ENCODE measurements at places on chromosomes 2 and 18.

GRCh38 chr18:111306-112014, 46.9 kb upstream of the USP14 start:
- peak; percentile 62 for DNase-seq

DNA sequence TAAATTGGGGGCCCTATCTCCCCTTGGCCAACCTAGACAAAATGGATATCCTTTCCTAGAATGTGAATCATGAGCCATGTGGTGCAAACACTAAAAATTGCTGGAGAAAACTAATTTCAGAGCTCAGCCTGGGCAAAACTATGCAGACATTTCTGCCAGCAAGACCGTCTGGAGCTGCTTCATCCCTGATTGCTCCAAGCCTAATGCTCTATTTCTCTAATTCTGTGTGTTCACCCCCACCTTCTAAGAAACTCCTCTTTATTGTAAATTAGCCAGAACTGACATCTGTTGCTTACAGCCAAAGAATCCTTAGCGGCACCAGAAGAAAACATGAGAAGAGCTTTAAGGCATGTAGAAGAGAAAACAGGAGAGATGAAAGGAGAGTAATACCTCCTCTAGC, 337.7 kb upstream of the CHAC2 start:
- DNase-seq = no peak

DNA sequence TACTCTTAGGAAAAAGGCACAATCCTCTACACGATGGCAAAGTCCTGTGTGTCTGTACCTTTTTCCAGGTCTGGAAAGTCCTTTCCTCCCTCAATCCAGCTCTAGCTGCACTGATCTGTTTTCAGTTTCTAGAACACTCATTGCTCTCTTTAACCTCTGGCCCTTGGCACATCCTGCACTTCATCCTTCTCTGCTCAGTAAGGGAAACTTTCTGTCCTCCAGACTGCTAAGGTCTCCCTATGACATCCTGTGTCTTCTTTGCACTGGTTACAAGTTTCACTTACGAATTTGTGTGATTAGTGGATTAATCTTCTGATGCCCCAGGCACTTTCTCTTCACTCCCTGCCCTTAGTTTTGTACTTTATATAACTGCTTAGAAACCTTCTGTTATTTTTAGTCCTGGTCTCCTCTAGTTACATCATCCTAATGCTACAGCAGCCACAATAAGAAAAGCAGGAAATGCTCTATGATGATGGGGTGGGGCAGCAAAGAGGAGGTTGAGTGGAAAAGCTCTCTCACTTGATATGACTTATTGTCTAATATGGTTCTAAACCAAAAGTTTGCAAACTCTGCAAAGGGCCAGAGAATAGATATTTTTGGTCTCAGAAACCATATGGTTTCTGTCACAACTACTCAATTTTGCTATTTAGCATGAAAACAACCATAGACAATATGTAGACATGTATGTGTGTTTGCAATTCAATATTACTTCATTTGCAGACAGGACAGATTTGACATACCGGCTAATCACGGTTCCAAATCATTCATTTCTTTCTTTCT, 568.2 kb downstream of the THSD7B start:
- DNase-seq = peak; percentile 14

DNA sequence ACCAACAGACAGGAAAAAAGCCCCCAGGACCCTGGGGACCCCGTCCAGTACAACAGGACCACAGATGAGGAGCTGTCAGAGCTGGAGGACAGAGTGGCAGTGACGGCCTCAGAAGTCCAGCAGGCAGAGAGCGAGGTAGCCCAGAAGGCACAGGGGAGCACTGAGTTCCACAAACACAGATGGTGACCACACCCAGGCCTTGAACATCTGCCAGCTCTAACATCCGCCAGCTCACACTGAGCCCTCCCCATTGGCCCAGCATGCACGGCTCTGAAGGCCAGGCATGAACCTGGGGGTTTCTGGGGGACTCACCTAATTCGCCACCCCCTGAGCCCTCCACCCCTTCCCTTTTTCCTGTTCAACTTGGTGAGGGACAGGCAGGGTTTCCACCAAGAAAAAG, 25.6 kb upstream of the PRLH start:
- DNase-seq = peak; percentile 50

DNA sequence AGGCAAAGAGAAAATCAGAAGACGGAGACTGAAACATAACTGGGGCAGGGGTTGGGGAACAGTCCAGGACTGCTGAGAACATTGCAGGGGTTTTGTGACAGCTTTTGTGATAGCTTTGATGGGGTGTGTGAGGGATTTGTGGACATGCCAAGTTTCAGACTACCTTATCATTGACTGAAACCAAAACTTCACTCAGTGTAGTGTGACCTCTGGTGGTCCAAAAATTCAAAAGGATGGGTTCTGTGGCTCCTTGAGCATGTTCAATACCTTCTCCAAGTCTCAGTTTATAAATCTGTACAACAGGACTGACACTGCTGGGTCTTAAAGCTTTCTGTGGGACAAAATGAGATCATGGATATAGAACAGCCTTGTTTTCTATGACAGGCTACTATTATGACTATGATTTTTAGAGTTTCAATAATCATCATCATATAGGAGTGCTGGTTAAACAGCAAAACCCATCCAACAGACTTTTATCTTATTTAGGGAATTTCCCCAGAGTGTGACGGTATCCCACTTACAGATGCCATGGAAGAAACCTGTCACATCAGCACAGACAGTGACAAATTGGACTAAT, 259.2 kb upstream of the SLC14A2 start:
- DNase-seq = no peak

- DNase-seq = peak; percentile 61
These were observed at the start of gene SNTG2 for GRCh38 chr2:950080-950966. TSS of gene SNTG2 (plus strand) at chr2:950849. CDS start at chr2:950997, 148 bp downstream.

GRCh38 chr2:43051338-43051737, 175.1 kb downstream of the ZFP36L2 start:
- peak; percentile 89 for DNase-seq

- DNase-seq = peak; percentile 53
These were observed 76.7 kb downstream of the RND3 start for GRCh38 chr2:150410809-150411208.

DNA sequence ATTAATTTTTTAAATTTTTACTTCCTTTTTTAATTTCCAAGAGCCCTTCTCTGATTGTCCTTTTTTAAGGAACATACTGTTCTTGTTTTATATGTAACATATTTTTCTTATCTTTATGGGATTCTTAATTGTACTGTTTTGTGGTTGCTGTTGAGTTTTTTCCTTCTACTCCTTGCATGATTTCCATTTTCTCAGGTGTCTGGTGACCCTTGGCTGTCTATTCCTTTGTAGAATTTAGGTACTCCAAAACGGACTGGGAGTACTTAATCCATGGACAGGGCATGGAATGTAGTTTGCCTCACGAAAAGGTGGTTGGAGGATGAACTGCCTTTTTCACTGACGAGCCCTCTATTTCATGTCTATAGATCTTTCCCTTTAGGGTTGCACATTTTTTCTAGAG, 26.6 kb downstream of the TWSG1 start:
- DNase-seq = no peak

- DNase-seq = no peak
These were observed 162.7 kb downstream of the EIPR1 start for GRCh38 chr2:3214806-3215404.

- DNase-seq = no peak
These were observed 126.8 kb downstream of the CDH20 start for GRCh38 chr18:61459896-61460648.

DNA sequence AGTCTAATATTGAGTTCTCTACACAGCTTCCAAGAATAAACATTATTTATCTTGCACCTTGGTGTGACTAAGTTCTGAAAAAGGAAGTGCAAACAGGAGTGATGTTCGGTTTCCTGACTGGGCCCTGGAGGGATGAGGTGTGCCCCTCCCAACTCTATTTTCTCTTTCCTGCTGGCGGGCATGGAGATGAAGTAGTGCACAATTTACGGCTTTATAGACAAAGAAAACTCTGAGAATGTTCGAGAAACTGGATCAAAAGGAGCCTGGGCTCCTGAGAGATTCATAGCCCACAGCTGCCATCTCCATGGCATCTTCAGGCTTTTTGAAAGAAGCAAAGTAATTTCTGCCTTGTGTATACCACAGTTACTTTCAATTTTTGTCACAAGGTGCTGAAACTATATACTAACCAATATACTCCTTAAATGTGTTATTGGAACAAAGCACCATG, 22.3 kb downstream of the LRATD1 start:
- no peak for DNase-seq

GRCh38 chr18:57352761-57353136, 392 bp downstream of the ST8SIA3 start:
- no peak for DNase-seq

DNA sequence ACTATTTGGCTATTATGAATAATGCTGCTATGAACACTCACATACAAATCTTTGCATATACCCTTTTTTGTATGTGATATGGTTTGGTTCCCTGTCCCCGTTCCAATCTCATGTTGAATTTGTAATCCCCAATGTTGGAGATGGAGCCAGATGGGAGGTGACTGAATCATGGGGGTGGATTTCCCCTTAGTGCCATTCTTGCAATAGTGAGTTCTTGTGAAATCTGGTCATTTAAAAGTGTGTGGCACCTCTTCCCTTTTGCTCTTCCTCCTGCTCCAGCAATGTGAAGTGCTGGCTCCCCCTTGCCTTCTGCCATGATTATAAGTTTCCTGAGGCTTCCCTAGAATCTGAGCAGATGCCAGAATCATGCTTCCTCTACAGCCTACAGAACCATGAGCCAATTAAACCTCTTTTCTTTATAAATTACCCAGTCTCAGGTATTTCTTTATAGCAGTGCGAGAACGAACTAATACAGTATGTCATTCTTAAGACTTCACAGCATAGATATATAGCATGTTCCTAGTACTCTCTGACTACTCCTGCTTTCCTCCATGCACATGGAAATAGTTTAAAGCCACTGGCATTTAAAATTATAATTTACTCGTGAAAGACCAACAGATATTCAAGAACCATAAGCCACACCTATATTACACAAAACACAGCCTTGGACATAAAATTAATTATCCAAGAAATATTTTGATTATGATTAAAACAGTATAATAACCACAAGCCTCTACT, 75.2 kb downstream of the COBLL1 start:
- DNase-seq = no peak

DNA sequence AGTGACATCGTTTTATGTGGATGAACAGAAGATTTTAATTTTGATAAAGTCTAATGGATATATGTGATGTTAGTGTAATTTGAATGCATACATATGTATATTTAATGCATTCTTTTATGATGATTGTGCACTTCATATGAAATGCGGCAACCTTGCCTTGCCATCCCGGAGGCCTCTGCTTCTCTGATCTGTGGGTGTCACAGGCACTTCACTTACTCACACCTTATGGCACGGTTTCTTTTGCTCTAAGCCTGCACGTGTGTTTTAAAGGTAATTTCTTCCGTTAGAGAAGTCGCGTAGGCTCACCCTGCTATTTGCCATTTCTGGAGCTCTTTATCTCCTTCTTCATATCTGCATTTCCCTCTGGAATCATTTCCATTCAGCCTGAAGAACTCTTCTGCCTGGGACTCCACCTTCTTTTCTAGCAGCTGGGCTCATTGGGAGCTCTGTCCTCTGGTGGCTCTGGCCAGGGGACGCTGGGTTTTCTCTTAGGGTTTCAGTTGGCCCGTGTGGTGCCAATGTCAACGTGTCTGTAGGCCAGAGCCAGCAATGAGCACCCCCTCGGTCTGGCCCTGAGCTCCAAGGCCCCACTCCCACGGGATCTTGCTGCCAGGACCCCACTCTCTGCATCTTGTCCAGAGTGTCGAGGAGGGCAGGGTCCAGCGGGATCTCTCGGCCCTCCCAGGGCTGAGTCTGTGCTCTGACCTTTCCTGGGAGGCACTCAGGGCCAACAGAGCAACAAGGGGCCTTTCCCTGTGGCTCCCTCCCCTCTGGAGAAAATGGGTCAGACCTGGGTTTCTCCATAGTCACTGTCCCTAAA, 97.3 kb downstream of the RTP5 start:
- DNase-seq = no peak

DNA sequence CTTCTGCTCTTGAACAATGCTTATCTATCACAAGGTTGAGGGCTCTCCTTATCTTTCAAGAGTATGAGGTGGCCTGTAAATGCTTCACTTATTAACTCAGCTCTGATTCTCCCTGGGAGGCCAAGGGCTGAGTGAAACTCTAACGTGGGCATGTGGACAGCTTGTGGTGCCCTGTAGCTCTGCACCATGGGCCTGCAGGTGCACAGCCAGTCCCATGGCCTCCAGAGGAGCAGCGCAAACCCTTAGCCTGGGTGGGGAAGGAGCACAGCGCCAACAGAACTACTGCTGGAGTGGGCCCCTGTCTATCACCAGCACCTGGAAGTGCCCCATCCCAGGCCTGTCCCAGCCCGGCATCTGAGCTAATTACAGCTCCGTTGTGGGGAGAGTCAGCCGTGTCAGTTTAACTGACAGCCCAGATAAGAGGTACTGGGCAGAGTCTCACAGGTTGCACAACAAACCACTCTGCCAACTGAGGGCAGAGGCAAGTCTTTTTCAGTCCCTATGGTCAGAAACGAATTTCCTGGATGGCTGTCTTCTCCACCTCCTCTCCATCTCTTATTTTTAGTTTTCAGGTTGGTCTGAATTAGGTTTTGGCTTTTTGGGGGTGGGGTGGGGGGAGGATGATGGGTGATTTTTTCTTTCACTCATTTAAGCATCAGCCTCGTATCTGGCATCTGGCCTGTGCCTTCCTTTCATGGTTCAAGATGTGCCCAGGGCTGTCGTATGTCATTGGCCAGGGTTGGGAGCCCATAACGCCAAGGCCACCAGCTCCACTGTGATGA, 219.5 kb downstream of the BCL2 start:
- DNase-seq = no peak

GRCh38 chr2:201964631-201965206, 68.9 kb upstream of the FZD7 start:
- DNase-seq = no peak

DNA sequence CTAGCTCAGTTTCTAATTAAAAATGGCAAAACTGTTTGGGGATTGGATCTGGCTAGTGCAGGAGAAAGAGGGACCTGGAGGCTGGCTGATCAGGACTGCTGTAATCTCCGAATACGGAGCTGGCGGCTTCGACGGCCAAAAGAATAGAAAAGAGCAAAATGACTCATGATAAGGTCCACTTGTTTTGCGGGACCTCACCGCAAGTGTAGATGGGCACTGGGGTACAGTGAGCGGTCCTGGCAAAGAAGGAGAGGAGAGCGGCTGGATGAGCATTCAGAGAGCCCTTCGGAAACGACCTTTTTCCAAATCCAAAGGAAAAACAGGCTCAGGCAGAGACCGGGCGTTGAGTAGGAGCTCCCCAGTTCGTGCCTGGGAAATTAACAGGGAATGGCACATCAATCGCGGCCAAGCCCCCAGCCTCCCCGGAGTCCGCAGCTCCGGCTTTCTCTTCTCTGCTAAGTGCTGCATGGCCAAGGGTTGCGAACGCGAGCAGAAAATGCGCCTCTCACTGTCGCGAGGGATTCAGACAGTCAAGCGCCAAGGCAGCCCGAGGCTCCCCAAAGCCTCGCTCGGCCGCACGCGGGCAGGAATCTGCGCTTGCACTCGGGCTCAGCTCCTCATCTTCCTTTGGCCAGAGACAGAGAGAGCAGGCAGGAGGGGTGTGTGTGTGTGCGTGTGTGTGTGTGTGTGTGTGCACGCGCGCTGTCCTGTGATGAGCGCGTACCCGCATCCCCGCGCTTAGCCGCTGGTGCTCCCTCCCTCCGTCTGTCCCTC, 1.8 kb downstream of the DCC start:
- DNase-seq = no peak

GRCh38 chr18:61953161-61953560, 60.4 kb upstream of the RNF152 start:
- no peak for DNase-seq

- no peak for DNase-seq
These were observed 206.2 kb upstream of the SKOR2 start for GRCh38 chr18:47457614-47458013.

- DNase-seq = no peak
These were observed 196.9 kb downstream of the CTIF start for GRCh38 chr18:48735681-48736255.

- no peak for DNase-seq
These were observed 336.8 kb downstream of the RBM43 start for GRCh38 chr2:150924878-150925277.
